ENCODE measurements at places on chromosomes 7 and 10.
A peak's percentile ranks its signal among the peaks of the same experiment; 100 is the strongest.

DNA sequence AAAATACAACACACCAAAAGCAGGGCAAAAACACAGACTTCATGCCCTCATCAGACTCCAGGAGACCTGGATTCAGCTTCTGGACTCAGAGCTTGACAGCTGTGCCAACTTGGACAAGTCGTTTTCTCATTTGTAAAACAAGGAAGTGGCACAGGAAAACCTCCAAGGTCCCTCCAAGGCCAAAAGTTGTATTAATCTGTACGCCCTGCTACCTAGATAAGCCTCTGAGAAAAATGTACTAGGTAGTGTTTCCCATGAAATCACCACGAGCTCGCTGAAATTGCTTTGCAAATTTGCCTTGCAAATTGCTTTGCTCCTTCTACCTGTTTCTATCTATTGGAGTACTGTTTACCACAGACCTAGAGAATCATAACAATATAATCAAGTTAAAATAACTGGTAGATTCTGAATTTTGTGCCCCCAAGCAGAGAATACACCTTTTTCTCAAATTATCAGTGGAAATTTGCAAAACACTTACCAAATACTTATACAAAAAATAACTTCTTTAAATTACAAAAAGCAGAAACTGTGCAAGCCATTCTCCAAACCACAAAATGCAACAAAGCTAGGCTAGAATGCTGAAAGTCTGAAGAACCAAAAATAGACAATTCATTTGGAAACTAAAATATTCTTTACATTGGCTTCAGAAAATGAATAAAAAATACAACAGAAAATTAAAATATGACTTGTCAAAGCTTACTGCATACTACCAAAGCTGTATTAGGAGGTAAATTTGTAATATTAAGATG is 158.1 kb upstream of the CHST15 start:
- no peak for DNase-seq

DNA sequence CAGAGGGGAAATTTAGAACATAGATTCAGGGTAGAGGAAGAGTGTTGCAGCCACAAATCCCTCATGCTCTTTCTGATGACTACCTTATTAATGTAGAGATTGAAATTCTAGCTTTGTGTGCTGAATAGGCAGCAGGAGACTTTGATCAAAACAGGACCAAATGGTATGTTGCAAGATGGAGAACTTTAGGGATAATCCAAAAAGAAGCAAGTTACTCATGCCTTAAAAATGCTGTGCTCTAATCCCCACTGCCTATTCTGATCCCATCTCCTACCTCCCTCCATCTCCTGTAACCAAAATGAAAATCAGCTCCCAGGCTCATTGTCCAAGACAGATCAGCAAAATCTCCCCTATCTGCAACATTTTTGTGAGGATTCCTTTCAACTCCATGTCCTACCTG is 31.3 kb downstream of the CH25H start:
- DNase-seq = peak; percentile 54

DNA sequence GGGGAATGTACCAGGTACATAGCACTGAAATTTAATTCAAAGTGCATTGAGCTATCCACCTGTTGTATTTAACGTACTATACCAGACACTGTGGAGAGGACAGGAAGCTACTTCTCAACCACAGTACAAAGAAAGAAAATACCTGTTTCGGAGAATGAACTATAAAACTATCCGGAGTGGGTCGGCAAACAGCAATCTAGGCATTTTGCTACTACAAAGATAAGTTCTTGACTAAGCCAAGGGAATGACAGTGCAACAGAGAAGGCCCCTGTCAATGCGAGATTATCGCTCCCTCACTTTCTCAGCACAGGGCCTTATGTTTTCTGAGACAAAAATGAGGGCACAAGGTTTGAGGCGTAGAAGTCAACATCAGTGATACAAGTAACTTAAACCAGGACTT is 27.4 kb downstream of the SFMBT2 start:
- DNase-seq = no peak

GRCh38 chr10:28480628-28480965 is 52.3 kb upstream of the WAC start:
- no peak for DNase-seq

- peak; percentile 29 for DNase-seq
These were observed 253.5 kb upstream of the TEX47 start for GRCh38 chr7:89049043-89049442.

GRCh38 chr10:35959252-35959651 is 317.2 kb upstream of the FZD8 start:
- DNase-seq = peak; percentile 3

DNA sequence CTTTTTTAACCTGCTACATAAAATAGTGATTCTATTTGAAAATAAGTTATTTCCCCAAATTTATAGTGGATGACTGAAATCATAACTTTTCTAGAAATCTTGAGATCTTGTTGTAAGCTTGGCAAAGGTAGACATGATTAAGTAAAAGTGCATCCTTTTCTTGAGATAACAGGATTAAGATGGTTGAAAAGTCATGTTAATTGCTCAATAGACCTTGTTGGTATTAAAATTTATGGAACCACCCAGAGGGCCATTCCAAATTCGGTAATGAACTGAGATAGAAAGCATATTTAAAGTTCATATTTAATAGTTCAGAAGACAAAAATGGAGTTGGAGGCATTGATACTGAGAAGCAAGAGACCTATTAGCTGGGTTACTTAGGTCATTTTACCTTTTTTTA is 139.1 kb downstream of the BICC1 start:
- DNase-seq = no peak

DNA sequence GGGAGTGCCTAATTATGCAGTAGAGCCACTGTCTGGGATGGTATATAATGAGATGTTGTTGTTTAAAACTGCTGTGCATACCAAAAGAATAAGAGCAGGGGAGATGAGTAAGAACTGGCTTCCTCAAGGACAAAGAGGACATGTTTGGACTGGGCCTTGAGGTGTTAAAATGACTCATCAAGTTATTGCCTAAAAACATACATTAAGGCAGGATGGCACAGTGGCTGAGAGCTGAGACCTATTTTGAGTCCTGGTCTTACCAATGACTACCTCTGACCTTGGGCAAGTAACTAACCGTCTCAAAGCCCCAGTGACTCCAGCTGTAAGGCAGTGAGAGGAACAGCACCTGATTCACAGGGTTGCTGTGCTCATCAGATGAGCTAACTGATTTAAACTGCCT is 71.1 kb downstream of the CFAP58 start:
- peak; percentile 6 for DNase-seq

DNA sequence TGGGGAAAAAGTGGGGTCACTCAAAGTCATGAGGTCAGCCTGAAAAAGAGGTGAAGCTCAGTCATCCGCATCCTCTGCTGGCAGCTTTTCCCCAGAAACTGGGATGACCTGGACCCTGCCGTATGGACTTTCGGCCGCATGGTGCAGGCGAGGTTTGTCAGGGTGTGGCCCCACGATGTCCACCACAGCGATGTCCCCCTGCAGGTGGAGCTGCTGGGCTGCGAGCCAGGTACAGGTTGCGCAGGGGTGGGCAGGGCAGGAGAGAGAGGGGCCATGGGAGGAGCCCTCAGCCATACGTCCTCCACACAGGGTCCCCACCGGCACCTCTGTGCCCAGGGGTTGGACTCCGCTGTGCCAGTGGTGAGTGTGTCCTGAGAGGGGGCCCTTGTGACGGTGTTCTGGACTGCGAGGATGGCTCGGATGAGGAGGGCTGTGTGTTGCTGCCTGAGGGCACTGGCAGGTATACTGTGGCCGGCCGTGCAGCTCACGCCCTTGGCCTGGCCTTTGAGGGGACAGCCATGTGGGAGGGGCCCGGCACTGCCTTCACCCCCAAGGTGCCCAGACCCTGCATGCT is 23.0 kb upstream of the ZNF467 start:
- no peak for DNase-seq

DNA sequence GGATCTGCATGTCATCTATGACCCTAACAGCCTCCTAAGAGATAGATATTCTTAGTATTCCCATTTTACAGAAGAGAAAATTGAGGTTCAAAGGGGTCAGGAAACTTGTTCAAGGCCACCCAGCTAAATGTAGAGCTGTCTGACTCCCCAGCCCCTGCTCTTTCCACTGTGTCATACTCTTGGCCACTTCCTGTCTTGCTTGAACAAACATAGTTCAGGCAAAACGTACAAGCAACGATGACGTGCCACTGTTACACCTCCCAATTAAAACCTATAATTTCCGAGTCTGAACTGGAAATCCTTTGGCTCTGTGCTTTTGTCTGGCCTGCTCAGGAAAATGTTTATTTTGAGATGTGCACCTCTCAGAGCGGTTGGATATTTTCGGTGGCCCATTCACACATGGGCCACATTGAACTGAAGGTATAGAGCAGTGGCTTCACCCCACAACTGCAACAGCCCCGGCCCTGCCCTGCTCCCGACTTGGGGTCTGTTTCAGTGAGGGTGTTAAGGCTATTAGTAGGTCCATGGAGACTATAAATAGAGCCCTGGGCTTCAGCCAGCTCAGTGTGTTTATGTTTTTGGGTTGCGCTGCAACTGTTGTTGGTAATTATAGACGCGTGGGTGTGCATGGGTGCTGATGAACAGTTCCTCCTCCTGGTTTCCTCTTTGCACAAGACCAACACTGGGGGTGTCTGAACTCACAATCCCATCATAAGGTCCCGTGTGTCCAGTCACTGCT is 172.3 kb upstream of the ADO start:
- no peak for DNase-seq

- no peak for DNase-seq
These were observed 151.1 kb upstream of the SHH start for GRCh38 chr7:155963356-155963755.

- DNase-seq = no peak
These were observed 27.0 kb upstream of the ZPBP start for GRCh38 chr7:50119815-50120637.

- DNase-seq = no peak
These were observed 52.0 kb downstream of the CUL1 start for GRCh38 chr7:148750442-148751355.

- peak; percentile 42 for DNase-seq
These were observed 11.5 kb downstream of the TMEM176B start for GRCh38 chr7:150788474-150789269.

DNA sequence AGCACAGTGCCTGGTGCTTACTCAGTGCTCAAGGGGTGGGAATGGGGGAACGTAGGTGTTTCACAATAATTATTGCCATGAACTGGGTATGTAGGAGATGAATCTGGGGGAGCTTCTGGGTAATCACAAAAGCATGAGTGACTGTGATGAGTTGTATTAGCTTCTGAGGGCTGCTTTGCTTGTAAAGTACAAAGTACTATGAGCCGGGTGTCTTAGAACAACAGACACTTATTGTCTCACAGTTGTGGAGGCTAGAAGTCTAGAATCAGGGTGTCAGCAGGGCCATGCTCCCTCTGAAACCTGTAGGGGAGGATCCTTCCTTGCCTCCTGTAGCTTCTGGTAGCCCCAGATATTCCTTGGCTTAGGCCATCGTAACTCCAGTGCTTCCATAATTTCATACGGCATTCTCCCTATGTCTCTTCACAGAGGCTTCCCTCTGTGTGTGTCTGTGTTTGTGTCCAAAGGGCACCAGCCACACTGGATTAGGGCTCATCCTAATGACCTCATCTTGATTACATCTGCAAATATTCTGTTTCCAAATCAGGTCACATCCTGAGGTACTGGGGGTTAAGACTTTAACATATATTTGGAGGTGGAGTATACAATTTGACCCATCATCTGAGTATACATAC is 84.8 kb upstream of the AGBL3 start:
- no peak for DNase-seq

DNA sequence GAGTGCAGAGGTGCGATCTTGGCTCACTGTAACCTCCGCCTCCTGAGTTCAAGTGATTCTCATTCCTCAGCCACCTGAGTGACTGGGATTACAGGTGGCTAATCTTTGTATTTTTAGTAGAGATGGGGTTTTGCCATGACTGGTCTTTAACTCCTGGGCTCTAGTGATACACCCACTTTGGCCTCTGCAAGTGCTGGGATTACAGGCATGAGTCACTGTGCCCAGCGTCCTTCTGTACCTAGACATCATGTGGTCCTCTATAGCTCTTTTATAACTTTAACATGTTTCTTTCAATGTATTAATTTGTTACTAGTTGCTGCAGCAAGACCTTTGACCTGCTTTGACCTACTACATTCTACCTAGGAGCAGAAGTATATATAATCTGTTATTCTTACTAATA is 38.7 kb upstream of the BICC1 start:
- no peak for DNase-seq

GRCh38 chr10:13993673-13994089 is 337.0 kb downstream of the FRMD4A start:
- no peak for DNase-seq

GRCh38 chr10:113905756-113906155 is 51.3 kb downstream of the NHLRC2 start:
- no peak for DNase-seq

- no peak for DNase-seq
These were observed 291.7 kb upstream of the HABP2 start for GRCh38 chr10:113261161-113261560.

DNA sequence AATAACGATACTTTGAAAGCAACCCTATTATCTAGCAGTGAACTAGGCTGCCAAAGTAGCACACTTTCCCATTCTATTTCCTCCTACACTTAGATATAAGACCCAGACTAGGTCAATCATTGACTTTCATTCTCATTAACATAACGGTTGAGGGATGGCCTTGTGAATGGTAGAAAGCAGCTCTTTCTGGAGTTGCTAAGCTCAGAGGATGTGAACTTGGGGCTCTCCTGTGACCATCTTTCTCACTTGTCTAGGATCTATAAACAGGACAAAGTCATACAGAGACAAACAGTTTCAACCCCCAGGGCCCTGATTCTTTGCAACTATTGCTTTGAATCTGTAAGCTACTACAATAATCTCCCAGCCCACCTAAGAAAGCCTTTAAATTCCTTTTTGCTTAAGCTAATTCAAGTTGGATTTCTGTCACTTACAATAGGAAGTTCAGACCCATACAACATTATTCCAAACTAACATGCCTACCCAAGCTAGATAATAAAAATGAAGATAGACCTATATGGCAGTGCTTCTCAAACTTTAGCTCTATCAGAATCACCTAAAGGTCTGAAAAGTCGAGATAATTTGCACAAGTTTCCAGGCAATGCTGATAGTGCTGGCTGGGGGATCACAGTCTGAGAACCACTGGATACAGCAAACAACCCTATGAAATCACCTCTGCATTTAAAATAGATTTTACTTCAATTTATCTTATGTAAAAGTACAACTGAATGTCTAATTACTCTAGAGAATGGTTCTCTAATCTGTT is 16.7 kb downstream of the P4HA1 start:
- no peak for DNase-seq

DNA sequence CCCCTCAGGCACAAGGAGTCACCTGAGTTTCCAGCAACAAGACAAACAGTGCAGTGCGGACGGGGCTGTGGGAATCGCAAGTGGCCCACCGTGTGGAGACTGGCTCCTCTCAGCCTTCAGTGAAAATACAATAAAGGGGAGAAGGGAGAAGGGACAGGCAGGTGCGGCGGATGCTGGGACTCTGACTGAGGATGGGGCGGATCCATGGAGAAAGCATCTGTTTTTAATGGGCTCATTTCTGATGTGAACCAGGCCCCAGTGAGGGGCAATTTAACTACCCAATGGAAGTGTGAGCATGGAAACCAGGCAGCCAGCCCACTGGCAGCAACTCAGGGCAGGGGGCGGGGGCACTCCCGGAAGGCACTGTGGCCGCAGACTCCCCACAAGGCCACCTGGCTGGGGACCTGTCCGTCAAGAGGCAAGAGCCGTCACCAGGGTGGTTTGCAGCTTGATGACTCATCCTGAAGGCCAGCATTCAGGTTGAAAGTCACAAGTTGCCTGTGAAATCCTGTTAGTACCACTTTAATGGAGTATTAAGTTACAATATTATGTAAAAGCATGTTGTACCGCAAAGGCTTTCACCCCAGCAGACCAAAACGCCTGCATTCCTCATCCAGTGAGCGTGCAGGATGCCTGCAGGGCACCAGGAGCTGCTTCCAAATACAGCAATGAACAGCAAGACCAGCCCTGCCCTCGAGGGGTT is 476.4 kb downstream of the PTPRN2 start:
- DNase-seq = no peak
